ENCODE measurements at places on chromosomes 13 and 19.

- no peak for DNase-seq
These were observed 351.1 kb downstream of the DCT start for GRCh38 chr13:94128430-94128829.

GRCh38 chr19:55188625-55189024, 8.5 kb upstream of the SYT5 start:
- no peak for DNase-seq

- DNase-seq = no peak
These were observed 22.7 kb upstream of the NAXD start for GRCh38 chr13:110592665-110593064.

DNA sequence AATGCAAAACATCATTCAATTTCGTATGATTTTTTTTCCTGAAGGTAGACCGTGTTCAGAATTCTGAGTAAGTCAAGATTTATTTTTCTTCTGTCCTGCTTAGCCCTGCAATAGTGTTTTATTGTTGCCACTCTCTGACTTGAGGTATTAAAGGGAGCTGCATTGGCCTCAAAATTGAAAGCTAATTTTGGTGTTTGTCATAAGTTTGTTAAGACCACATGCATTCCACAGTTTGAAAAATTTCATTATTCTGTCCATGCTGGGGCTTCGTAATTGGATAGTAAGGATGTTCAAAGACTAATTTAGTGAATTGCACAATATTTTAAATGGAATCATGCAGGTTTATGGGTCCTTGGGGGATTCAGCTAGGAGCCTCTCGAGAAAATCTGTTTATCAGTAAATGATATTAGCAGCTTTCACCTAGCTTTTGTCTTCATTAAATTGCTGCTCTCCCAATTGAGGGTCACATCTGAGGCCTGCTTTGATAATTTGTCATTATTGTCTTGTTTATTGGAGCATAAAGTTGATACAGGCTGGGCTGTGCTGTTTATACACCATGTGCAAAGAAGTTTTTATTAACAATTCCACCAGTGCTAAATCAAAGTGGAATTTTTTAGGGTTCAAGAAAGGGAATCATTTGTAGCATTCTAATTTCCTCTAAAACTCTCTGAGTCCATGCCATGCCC, 339.8 kb upstream of the OBI1 start:
- no peak for DNase-seq

- DNase-seq = no peak
These were observed 25.0 kb downstream of the MTMR6 start for GRCh38 chr13:25262261-25262660.

DNA sequence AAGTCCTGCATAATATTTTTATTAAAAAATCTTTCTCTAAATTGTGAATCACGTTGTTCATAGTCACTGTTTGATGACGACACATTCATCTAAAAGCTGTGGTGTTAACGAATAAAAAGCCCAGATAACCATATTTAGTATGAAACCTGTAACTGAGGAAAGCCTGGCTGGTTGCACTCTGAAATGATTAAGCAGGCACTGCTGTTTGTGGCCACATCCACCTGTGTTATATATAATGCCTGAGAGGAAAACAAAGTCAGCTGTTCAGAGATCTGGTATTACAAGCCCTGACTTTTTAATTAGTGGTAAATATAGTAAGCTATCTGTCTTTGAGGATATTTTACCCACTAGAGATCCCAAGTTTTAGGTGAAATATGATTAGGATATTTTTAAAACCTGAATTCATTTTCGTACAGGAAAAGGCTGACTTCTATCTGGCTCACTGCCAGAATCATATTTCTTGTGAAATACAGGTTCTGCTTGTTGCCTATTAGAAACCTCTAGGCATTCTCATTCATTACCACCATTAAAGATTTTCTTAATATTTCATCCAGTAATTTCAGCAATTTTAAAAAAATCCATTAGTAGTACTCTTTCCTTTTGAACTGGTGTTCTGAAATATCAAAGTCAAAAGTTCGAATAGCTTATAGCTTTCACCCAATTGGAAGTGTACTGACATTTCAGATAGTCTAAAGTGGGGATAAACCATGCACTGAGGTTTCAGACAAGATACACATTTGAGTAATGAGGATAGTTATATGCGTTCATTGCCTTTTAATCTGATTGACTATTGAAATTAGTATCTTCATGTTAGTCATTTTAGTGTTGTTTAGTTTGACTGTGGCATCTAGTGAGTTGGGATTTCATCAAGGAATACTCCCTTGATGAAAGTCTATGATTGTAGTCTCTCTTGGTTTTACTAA, 79.7 kb downstream of the LMO7 start:
- no peak for DNase-seq

DNA sequence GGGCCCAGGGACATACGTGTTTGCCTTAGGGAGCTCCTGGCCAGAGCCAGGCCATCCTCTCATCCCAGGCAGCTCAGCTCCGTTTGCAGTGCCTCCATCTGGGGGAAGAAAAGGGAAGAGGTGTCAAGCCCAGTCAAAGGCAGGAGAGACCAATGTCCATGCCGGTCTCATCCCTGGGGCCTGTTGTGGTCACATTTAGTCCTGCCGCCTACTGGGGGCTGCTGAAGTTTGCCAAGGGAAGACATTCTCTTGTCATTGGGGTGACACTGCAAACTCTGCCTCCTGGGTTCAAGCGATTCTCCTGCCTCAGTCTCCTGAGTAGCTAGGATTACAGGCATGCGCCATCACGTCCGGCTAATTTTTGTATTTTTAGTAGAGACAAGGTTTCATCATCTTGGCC, 195.2 kb downstream of the UQCRFS1 start:
- no peak for DNase-seq

Measured in EH (cell line).